ENCODE measurements at places on chromosomes 12 and 14. TPM values are rescaled to one million over a fixed set of nuclear protein-coding genes. Genes with fewer than 3 reads are reported as not detected.

Gene FOXM1
- total RNA-seq, result 110 TPM

Gene NUAK1
- not detected for total RNA-seq

Gene CCDC177
- total RNA-seq, result not detected

Gene RNASE1
- total RNA-seq, result not detected

Gene TESPA1
- total RNA-seq, result 221 TPM

Gene CARMIL3
- 0.73 TPM for total RNA-seq

Gene FAR2
- total RNA-seq, result 12.8 TPM

Gene AQP6
- not detected for total RNA-seq

Gene PKP2
- total RNA-seq, result 0.16 TPM

Gene LTBP2
- total RNA-seq, result 0.09 TPM

Gene SERPINA6
- total RNA-seq, result not detected

Gene KLRD1
- total RNA-seq, result 0.70 TPM

Gene SETD3
- total RNA-seq, result 49.4 TPM

Gene MANSC1
- total RNA-seq, result 0.66 TPM

Gene ABCD2
- 19.3 TPM for total RNA-seq

Gene BCL2L14
- total RNA-seq, result 2.2 TPM

Gene CBLN3
- total RNA-seq, result 5.5 TPM

Gene MORN3
- total RNA-seq, result 0.82 TPM

Gene CRIP1
- total RNA-seq, result 545 TPM

Gene RAB3IP
- total RNA-seq, result 16.5 TPM

Gene PTPRR
- total RNA-seq, result not detected

Gene CCDC38
- total RNA-seq, result 0.09 TPM

Gene DIABLO
- 48.1 TPM for total RNA-seq

Gene TBX5
- total RNA-seq, result not detected

Gene LAG3
- 11.8 TPM for total RNA-seq

Gene KRT72
- total RNA-seq, result 0.27 TPM

Gene CLEC2B
- total RNA-seq, result 24.0 TPM

Gene C1R
- 2.6 TPM for total RNA-seq

Gene WNT5B
- 0.27 TPM for total RNA-seq

Gene NCAPD2
- 154 TPM for total RNA-seq

Gene POLE2
- 33.9 TPM for total RNA-seq

Gene EML1
- 0.30 TPM for total RNA-seq

Gene CATSPERB
- 8.0 TPM for total RNA-seq

Gene DAO
- not detected for total RNA-seq

Gene STYK1
- 0.32 TPM for total RNA-seq

Gene LRRK2
- not detected for total RNA-seq

Gene CD27
- 59.0 TPM for total RNA-seq

Gene CLEC9A
- total RNA-seq, result not detected

Gene POTEM
- not detected for total RNA-seq

Gene PRH2
- total RNA-seq, result not detected

Gene GPR162
- 0.18 TPM for total RNA-seq

Gene ANG
- 0.77 TPM for total RNA-seq

Gene ETV6
- 30.1 TPM for total RNA-seq

Gene TMCC3
- not detected for total RNA-seq

Gene CINP
- 28.2 TPM for total RNA-seq

Gene ZFHX2
- 0.98 TPM for total RNA-seq

Gene RTL1
- total RNA-seq, result not detected

Gene FGD4
- total RNA-seq, result 0.16 TPM

Gene NOXRED1
- 0.30 TPM for total RNA-seq

Gene NKX2-1
- not detected for total RNA-seq

Gene LIN7A
- 0.18 TPM for total RNA-seq

Gene FNTB
- 15.9 TPM for total RNA-seq

Gene SHMT2
- total RNA-seq, result 176 TPM
